Colonic mucosa (tissue), 4 donors: ENCODE measurements at places on chromosomes 7 and 10. TPM values are rescaled to one million over a fixed set of nuclear protein-coding genes. Genes with fewer than 3 reads are reported as not detected.

The TMEM120A gene
- 94.1 TPM for total RNA-seq

The FBXW4 gene
- 60.7 TPM for total RNA-seq

The ZNF239 gene
- 1.9 TPM for total RNA-seq

DNA sequence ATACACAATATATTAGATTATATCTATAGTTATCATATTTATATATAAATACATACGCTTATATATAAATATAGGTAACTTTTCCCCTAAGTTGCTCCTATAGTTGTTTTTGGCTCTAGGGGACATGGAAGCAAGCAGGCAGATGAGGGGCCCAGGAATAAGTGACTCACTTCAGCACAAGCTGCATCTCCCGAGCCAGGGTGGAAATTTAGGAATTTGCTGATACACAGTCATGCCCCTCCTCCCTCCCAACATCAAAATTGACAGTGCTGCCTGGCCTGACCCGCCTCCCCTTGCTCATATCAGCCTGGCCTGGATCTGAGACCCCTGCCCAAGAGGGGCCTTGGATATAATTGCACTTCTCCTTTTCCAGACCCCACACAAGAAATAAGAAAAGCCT lies 33.8 kb downstream of the MKI67 start:
- DNase-seq: no peak

- peak; percentile 69 for DNase-seq
These were observed 166.0 kb downstream of the FANK1 start for GRCh38 chr10:126062131-126063032.

DNA sequence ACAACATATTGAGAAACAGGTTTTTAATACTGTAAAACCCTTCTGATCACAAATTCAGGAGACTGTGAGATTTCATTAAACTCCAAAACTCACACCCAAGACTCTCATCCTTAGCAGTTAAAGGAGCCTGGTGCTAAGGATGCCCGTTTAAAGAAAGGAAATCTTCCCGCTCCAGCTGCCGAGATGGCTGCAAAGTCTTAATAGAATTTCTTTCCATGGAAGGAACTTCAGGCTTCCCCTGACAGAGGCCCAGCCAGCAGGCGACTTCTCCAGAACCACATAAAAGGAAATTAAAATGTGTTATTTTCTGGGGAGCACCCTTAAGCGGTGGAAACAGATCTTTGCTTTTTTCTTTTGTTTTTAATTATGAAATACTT lies 104.7 kb upstream of the CHST15 start:
- DNase-seq: no peak

The WNT8B gene
- total RNA-seq: not detected

- DNase-seq: no peak
These were observed 15.4 kb downstream of the GLUD1 start for GRCh38 chr10:87079106-87079836.

DNA sequence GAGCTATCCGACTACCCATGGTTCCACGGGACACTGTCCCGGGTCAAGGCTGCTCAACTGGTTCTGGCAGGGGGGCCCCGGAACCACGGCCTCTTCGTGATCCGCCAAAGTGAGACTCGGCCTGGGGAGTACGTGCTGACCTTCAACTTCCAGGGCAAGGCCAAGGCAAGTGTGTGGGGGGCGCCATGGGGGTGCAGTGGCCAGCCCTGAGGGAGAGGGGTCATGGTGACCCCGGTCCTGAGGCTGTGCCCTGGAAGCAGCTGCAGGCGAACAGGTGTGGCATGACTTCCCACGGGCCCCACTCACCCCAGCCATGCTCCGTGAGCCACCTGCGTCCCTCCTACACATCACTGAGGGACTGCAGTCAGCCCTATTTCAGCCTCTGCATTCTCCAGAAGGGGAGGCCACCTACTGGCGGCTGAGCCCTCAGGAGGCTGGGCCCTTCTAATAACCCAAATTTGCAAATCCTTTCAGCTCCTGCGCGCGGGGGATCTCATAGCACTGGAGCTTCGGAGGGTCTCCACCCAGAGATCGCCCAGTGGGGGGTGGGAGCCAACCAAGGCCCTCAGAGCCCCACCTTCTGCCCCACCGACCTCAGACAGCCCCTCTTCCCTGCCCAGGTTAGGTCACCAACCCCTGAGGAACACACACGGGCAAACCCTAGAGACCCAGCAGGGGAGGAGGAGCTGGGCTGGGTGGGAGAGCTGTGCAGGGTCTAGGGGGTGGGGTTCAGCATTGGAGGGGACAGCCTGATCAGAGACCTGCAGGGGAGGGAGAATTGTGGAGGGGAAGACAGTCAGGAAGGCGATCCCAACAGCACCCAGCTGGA lies 30.8 kb downstream of the SH2B2 start:
- DNase-seq: no peak

The LRRC4 gene
- 1.9 TPM for total RNA-seq

The PIP gene
- not detected for total RNA-seq

- no peak for DNase-seq
These were observed 101.9 kb downstream of the LRRN3 start for GRCh38 chr7:111192614-111193413.
